Adrenal gland (tissue), 19 donors: ENCODE measurements at places on chromosomes 3 and 15. TPM values are rescaled to one million over a fixed set of nuclear protein-coding genes. Genes with fewer than 3 reads are reported as not detected.
A peak's percentile ranks its signal among the peaks of the same experiment; 100 is the strongest.

OR5H1 gene
- not detected for total RNA-seq

SPATA12 gene
- total RNA-seq = 0.83 TPM

CA12 gene
- under 0.01 TPM for total RNA-seq

WWTR1 gene
- total RNA-seq = 38.3 TPM

LTF gene
- total RNA-seq = 1.8 TPM

ARHGEF26 gene
- 4.2 TPM for total RNA-seq

ZNF609 gene
- 26.3 TPM for total RNA-seq

MEIS2 gene
- total RNA-seq = 83.6 TPM

TXNRD3 gene
- 10.3 TPM for total RNA-seq

- DNase-seq = peak; percentile 66
These were observed 51.6 kb upstream of the SRGAP3 start for GRCh38 chr3:9301091-9301490.

DNA sequence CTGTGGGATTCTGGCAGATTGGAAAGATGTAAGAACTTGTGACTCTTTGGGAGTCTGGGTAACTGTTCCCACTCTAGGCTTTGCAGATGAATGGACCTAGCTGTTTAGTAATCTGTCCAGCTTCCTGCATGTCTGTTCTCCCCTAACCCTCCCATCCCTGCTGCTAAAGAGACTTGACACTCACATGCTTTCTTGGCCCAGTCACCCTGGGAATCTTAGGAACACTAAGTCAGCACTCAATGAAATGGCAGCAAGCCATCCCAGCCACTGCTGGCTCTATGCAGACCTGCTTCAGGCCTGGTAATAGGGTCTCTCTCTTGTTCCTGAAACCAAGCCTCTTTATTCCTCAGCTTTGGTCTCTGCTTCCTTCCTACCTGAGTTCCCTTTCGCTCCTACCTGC is 63.7 kb upstream of the THSD4 start:
- no peak for DNase-seq

DNA sequence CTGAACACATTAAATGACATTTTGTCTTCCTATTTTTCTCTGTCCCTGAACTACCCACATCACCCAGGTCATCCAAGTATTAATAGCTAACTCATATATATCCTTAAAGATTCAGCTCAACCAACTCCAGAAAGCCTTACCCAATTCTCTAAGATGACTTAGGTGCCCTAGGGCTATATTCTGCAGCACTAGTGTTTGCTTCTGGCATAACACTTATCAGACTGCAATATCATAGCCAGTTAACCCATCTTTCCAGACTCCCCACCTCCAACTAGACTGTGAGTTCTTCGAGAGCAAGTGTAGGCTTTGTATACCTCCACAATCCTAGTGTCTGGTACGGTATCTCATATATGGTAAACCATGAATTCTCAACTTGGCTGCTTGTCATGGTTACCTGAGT is 50.7 kb downstream of the SST start:
- DNase-seq = no peak

GRCh38 chr3:152969557-152970300 is 134.8 kb downstream of the P2RY1 start:
- DNase-seq = no peak

DNA sequence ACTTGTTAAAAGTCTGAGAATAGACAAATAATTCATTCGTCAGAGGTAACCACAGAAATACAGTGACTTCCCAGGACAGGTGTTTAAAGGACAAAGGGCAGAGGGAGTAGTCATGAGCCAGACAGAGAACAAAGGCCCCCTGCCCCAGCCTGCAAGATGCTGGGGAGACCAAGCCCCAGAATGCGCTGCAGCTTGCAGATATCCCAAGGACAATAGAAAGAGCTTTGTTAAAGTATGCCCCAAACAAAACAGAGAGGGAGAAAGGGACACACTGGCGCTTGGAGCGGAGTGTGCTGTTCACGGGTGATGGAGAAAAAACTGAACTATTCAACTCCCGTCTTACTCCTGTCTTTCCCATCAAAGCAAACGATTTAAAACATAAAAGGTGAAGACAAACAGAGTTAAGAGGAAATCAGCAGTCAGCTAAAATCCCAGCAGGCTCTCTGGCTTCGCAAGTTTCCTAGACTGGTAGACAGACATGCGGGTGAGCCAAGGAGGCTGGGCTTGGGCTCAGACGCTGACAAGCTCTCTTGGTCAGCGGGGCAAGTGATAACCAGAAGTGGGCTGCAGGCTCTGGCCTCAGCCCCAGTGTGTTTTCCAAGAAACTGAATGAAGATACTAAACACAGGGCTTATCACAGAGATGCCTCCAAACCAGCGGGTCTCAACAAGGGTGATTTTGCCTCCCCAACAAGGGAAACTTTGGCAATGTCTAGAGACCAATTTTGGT is 130.1 kb downstream of the UACA start:
- no peak for DNase-seq

DNA sequence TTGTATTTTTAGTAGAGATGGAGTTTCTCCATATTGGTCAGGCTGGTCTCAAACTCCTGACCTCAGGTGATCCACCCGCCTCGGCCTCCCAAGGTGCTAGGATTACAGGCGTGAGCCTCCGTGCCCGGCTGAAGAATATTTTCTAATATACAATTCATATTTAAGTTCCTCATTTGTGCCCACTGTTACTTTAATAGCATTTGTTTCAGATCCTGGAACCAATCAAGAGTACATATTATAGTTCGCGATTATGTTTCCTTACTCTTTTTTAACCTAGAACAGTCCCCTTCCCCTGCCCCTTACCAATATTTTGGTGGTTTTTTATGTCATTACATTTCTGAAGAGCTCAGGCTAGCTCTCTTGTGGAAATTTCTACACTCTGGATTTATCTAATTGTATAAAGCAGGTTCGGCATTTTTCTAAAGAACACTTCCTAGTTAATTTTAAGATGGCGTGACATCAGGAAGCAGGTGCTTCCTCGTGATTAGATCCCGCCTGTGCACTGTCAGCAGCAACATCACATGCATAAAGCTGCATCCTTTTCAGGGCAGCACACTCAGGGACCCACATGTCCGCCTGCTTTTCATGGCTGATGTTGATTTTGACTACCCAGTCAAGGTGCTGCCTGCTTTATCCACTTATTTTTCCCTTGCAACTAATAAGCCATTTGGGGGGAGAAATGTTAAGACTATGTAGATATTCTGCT is 88.7 kb upstream of the EPHB3 start:
- peak; percentile 45 for DNase-seq

GRCh38 chr15:33309602-33310276 is 1.0 kb upstream of the RYR3 start:
- peak; percentile 11 for DNase-seq

DNA sequence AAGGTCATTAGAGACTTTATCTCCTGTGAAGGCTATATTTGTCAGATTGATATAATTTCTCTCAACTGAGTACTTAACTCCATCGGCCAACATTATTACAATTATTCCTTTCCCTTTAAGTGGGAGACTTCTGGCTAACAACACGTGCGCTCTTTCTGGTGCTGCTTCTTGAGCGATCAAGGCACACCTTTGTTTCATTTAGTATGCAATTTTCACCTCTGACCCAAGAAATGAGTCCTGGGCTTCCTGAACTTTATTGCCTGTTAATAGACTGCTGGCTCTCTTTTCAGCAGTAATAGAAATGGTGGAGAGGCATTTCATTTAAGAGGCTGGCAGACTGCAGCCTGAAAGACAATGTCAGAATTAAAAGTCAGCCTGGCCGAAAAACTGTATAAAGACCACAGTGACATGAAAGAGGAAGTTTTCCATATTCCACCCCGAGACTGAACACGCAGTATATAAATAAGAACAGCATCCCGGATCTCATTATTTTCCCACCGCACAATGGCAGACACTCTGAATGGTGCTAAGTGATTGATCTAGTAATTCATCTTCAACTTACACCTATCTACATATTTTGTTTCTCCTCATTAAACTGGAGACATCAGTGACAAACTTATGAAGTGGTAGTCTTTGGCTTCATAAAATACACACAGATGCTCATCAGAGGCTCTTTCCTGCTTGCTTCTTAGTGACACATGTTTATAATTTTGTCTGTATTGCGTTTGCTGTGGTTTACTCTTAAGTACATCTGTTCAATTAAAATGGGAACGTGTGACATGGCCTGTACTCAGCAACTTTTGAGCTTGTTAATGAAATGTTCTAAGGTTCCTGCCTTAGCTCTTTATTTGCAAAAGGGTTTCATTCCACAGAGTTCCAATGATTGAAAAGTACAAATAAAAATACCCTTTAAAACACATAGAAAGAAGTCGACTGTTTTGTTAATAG is 299.9 kb downstream of the MECOM start:
- DNase-seq = no peak

GRCh38 chr3:182330646-182331045 is 462.7 kb upstream of the ATP11B start:
- DNase-seq = no peak

DNA sequence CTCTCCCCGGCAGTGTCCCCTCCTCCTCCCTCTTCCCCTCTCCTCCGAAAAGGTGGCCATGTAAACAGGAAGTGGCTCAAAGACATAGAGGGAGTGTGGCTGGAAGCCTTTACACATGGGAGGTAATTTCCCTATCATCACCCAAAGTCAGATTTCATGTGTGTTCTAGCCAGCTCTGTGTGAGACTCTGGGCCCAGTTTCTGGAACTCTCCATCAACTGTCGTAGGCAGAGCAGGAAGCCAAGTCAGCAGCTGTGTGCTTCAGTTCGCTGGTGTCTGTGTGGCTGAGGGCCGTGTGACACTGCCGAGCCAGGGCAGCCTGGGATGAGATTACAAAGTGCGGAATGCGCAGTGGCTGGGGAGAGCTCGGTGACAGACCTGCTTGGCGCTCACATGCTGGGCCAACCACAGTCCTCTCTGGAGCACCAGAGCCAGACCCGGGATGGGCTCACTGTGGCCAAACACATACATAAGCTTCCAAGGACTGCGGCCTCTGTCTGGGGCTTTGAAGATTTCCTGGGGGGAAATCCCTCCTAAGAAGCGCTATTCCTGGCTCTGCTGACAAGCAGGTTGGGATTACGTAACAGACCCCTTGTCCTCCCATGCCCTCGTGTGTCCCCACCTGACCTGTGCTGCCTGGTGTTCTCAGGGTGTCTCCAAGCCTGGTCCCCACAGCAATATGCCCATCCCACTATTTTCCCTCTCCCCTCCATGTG is 50.7 kb downstream of the UMPS start:
- DNase-seq = peak; percentile 74

- no peak for DNase-seq
These were observed 202.8 kb upstream of the TBC1D5 start for GRCh38 chr3:17945018-17945798.

DNA sequence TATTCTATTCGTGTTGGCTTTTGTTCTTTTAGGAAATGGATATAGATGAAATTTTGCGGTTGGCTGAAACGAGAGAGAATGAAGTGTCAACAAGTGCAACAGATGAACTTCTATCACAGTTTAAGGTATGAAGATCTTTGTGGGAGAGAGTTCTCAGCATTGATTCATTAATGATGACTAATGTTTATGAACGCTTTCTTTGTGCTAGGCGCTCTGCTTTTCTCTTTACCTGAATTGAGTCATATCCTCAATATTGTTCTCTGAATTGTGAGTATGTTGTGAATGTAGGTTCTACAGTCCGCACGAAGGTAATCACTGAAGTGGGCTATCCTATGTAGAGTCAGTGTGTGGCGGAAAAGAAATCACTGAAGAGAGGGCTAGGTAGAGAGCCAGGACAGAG is 81.2 kb downstream of the CHD2 start:
- no peak for DNase-seq

GRCh38 chr15:93587059-93587521 is 498.1 kb upstream of the RGMA start:
- DNase-seq = no peak

DNA sequence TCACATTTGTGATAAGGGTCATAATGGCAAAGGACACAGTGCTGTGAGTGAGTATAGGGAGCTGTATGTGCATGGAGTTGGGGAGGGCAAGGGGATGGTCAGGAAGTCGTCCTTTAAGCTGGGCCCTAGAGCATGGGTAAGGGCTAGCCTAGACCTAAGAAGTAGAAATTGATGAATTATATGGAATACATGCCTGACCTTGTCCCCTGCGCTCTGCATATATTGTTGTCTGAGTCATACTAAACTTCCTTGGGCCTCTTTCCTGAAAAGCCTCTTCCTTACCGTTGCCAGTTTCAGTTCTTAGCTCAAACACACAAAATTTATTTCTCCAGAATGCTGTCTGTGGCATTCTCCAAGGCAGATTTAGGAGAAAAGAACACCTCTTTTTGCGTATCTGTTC is 4.6 kb downstream of the SNRK start:
- peak; percentile 9 for DNase-seq

DNA sequence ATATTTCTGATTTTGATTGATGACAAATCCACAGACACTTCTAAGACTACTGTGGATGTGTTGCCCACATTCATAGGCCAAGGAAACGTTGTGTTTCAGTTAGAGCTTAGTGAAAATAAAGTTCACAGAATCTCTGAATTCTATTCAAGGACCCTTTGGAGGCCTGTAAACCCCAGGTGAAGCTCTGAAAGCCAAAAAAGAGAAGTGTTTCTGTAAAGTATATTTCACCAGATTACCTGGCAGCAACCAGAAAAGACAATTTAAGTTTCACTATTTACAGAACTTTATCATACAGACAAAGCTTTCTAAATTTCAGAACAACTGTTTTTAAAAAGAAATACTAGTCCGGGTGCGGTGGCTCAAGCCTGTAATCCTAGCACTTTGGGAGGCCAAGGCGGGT is 2.6 kb downstream of the CLPX start:
- DNase-seq = no peak

GRCh38 chr3:130607553-130608154 is 90.7 kb downstream of the COL6A6 start:
- no peak for DNase-seq

DNA sequence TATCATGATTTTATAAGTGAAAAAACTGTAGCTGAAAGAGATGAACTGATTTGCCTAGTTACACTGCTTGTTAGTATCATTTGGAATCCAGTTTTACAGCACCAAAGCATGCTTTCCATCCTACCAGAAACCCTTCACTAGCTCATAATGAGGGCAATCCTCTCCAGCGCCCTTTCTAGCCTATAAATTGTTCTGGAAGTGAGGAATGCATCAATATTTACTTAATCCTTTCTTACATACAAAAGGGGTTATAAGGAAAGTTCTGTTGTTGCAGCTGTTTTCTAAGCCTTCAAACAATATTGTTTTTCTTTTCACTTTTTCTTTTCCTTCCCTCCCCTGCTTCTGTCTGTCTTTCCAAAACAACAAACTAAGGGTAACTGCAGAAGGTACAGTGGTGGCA is 11.0 kb upstream of the PCCB start:
- no peak for DNase-seq

DNA sequence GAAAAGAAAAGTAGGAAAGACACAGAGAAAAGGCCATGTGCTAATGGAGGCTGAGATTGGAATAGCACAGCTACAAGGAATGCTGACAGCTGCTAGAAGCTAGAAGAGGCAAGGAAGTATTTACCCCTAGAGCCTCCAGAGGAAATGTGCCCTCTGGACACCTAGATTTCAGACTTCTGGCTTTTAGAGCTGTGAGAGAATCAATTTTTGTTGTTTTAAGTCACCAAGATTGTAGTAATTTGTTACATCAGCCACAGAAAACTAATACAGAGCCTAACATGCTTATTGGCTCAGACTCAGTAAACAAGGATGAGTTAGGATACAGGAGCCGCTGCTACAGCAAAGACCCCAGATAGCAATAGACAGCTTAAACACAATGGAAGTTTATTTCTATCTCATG is 33.1 kb upstream of the GLCE start:
- DNase-seq = no peak
